ENCODE measurements at places on chromosomes 1 and 21. TPM values are rescaled to one million over a fixed set of nuclear protein-coding genes. Genes with fewer than 3 reads are reported as not detected.

NIBAN1 gene
- total RNA-seq: 2.4 TPM

ZNF697 gene
- total RNA-seq: 16.8 TPM

HCN3 gene
- total RNA-seq: 0.51 TPM

HMCN1 gene
- total RNA-seq: 4.0 TPM

SLC9C2 gene
- total RNA-seq: not detected

PLPPR4 gene
- total RNA-seq: under 0.01 TPM

TNFRSF1B gene
- total RNA-seq: 14.8 TPM

RNU1-2 gene
- under 0.01 TPM for total RNA-seq

FCAMR gene
- total RNA-seq: not detected

HTR1D gene
- total RNA-seq: 0.13 TPM

WDR64 gene
- total RNA-seq: not detected

PCAT6 gene
- total RNA-seq: 0.25 TPM

BACE2 gene
- total RNA-seq: 425 TPM

S100B gene
- not detected for total RNA-seq

DOP1B gene
- 3.1 TPM for total RNA-seq

EMC1 gene
- total RNA-seq: 38.1 TPM

OR2T2 gene
- total RNA-seq: not detected

F13B gene
- total RNA-seq: not detected

ADIPOR1 gene
- total RNA-seq: 78.8 TPM

OR2T8 gene
- not detected for total RNA-seq

VHLL gene
- total RNA-seq: 0.13 TPM

KCNC4 gene
- 1.0 TPM for total RNA-seq

FAM43B gene
- under 0.01 TPM for total RNA-seq

BEND5 gene
- 2.3 TPM for total RNA-seq

RPTN gene
- not detected for total RNA-seq

LCE2C gene
- not detected for total RNA-seq

KRTAP21-2 gene
- total RNA-seq: not detected

RHD gene
- total RNA-seq: 0.13 TPM

RBBP4 gene
- 181 TPM for total RNA-seq

CFAP107 gene
- total RNA-seq: not detected

ETV3L gene
- total RNA-seq: under 0.01 TPM

OPTC gene
- not detected for total RNA-seq

C1orf94 gene
- total RNA-seq: not detected

ARHGEF19 gene
- 4.0 TPM for total RNA-seq

ERG gene
- 41.0 TPM for total RNA-seq

MCOLN3 gene
- total RNA-seq: not detected
